ENCODE measurements at places on chromosomes 12 and 14.

DNA sequence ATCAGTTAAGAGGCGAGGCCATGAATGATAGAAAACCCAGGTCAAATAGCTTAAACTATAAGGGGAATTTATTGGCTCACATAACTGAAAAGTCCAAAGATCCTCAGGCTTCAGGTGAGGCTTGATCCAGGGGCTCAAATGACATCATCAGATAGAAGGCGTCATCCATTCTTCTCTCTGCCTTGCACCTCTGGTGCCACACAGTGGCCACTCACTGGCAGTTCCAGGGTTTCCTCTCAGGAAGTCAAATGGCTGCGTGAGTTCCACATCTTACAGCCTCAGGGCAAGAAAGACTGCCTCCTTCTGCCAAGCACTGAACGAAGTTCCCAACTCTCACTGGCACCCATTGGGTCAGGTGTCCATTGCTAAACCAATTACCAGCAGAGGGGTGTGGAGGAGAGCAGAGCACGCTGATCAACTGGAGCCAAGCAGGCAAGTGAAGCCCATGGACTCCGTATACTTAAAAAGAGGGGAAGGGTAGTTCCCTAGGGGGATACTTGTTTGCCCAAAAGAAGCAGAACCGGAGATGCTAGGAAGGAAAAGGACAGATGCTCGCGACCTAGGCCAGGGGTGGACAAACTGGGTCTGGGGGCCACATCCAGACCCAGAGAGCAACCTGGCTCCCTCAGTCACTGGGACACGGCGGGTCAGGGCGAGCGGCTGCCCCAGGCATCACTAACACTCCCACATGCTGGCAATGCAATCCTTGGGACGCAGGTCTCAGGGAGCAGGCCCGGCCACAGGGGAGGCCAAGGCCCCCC is 69.3 kb downstream of the SERPINA3 start:
- no peak for DNase-seq

DNA sequence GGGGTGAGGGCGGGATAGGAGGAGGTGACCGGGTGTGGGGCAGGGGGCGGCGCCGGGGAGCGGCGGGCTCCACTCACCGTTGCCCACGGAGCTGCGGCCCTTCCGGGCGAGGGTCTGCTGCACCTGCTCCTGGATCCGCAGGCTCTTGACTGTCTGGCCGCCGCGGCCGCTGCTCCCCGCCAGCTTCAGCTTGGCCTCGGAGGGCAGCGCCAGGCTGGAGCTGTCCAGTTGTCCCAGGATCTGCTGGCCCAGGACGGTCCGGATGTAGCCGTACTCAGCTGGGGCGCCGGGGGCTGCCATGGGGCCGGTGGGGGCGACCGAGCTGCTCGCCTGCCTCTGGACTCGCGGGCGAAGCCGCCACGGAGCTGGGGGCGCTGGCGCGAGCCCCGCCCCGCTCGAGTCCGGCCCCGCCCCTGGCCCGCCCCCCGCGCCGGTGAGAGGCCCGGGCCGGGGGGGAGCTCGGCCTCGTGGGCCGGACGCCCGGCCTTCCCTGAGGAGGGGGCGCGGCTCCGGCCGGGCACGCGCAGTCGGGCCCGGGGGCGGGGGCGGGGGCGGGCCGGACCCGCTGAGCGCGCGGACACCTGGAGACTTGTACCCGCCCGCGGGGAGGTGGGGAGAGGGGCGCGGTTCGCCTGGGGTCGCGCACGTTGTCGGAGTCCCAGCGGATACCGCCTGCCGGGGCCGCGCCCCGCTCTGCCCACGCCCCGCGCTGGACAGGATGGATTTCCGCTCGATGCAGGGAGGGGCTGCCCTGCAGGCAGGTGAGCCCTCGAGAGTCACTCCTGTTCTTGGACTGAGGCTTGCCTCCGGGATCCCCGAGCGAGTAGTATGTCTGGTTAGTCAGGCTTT is at the start of gene PKP2:
TSS of gene PKP2 (minus strand) at position 346 of the 849 bp plus-strand sequence. CDS start at position 300, 46 bp downstream.
- no peak for DNase-seq

DNA sequence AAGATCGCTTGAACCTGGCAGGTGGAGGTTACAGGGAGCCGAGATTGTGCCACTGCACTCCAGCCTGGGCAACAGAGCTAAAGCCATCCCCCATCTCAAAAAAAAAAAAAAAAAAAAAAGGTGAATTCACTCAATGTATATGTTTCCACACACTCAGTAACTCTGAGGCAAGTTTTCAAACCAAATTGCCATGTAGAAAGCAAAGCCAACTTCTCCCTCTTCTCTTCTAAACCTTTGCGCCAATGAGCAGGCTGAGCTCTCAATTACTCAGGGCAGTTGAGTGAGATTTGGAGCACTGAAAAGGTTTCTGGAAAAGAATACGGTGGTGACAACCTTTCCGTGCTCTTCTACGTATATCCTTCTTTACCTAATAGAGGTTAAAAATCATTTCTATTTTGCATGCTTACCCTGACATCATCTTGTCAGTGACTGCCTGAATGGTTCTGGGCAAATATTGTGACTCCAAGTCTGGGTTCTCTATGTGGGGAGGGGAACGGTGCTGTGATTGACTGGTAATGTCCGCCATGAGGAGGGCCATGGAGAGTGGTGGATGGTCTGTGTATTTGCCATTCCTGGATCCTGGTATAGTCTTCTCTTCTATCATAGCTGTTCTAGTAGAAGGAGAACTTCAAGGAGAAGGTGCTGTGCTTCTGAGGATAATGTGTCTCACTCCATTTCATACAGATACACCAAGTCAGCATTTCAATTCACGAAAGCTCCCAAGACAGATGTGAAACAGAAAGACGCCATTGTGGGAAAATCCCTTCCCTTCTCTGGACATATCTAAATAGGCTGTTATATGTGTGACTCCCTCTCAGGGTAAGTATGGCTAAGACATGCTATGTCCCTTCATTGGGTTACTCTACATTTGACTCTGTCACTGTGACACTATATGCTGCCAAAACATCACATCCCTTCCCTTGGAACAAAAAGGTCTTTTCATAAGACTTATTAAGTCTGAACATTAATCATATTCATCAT is 46.2 kb upstream of the MED13L start:
- no peak for DNase-seq

DNA sequence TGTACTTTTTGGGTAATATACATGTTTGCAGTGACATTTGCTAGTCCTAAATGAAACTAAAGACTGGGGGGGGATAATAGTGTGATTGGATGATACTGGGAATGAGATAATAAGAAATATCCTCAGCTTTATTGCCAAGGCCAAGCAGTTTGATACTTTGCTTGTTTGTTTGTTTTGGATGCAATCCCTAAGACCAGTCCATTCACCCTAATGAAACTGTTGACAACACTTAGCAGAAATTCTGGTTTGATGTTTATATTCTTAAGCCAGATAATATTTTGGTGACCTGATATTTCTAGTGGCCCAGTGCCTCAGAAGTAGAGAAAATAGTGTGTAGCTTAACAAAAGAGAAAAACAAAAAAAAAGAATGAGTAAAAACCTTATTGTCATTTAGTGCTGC is 1.8 kb downstream of the PHC1 start:
- DNase-seq, result no peak

DNA sequence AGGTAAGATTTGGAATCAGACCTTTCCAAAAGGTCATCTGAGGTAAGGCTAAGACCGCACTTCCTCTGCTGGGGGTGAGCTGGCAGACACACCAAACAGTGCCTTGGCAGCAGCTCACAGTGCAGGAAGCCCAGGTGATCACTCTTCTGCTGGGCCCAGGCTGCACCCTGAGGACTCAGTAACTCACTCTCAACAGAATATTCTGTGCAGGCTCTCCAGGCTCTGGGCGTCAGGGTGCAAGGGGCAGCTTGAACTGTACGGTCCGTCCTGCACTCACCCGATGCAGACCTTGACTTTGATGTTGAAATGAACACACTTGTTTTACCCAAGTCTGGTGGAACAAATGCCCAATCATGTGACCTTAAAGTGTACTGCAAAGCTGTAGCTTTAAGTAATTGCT is 6.0 kb downstream of the ALKBH2 start:
- DNase-seq, result no peak

DNA sequence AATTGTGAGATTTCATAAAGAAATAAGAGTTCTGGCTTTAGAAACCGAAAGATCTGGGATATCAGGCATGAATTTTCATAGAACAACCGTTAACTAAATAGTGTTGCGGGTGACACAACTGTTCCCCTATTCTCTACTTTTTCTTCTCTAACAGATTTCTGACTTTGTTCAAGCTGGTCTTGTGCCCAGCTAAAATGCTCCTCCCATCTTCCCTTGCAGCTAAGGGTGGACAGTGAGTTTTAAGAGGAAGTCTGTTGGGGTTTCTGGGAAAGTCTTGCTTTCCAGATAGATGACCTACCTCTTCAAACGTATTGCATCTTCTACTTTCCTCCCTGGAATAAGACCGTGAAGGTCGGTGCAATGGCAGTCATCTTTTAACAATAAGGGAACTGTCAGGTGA is 18.7 kb downstream of the CCDC63 start:
- no peak for DNase-seq

DNA sequence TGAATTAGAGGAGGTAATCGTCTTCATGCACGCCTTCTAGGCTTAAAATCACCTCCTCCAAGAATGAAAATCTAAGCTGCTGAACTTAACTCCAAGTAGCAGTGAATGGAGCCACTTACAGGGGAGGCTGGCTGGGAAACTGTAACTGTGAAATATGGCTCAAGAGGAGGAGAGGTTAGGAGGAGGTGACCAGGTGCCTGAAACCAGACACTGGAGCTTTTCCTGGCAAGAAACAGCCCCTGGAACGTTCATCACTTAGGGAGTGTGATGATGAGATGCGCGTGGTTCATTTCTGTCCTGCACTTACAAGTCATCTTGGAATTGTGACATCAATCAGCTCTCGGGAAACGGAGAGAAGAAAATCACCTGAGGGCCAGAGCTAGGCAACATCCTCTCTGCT is 62.3 kb upstream of the TMEM132C start:
- no peak for DNase-seq

DNA sequence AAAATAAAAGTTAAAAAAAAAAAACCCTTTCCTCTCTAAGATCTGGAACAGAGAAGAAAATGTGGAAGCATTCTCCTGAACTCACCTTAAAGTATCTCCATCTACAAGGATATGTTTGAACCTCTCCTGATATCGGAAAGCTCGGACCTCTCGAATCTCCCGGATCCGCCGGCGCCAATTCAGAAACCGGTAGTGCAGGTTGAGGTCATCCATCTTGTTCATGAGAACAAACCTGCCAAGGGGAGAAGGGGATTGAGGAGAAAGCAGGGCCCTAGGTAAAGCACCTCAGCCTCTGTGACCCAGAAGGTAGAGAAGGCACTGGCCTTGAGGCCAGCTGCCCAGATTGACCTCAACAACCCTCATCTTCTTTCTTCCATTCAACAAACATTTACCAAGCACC is 2.2 kb downstream of the SPRYD3 start:
- no peak for DNase-seq

GRCh38 chr12:1277905-1278304 is 286.9 kb downstream of the ERC1 start:
- no peak for DNase-seq

GRCh38 chr14:26611259-26611658 is 13.4 kb upstream of the NOVA1 start:
- no peak for DNase-seq

DNA sequence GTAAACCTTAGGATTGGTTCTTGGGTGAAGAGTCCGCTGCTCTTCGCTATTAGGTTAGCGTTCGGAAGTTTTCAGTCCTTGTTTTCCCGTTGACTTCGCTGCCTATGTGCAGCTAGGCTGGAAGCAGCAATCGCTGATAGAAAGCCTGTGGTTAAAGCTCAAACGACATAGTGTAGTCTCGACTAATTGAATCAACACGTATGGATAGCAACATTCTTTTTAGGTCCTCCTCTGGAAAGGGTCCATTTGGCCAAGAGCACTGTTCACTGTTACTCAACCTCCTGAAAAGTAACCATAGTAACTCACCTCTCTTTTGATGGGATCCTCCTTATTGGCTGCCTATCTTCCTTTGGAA is 355.5 kb downstream of the SNAPC1 start:
- no peak for DNase-seq

DNA sequence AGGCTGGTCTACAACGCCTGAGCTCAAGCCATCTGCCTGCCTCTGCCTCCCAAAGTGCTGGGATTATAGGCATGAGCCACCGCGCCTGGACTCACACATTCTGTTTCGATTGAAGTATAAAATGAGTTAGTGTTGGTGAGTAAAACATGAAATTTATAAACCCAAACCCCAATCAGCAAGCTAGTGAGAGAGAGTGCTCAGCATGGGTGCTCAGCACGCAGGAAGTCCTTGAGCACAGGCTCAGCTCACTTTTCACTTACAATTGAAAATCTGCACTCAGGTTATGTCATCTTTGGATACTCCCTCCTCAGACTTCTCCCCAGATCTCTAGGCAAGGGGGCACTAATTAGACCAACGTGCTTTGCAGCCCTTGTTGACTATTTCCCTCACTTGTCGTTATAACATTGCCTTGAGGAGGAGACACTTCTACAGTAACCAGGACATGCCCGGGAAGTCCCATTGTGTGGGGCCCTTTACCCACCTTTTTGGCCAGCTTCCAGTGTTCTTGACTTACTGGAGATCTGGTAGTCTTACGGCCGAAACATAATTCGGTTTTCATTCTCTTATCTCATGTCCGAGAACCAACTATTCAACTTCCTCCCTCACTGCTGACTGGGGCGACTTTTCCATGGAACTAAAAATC is 68.5 kb upstream of the AMN1 start:
- no peak for DNase-seq

GRCh38 chr14:95763875-95764274 is 50.0 kb upstream of the TCL1A start:
- no peak for DNase-seq

DNA sequence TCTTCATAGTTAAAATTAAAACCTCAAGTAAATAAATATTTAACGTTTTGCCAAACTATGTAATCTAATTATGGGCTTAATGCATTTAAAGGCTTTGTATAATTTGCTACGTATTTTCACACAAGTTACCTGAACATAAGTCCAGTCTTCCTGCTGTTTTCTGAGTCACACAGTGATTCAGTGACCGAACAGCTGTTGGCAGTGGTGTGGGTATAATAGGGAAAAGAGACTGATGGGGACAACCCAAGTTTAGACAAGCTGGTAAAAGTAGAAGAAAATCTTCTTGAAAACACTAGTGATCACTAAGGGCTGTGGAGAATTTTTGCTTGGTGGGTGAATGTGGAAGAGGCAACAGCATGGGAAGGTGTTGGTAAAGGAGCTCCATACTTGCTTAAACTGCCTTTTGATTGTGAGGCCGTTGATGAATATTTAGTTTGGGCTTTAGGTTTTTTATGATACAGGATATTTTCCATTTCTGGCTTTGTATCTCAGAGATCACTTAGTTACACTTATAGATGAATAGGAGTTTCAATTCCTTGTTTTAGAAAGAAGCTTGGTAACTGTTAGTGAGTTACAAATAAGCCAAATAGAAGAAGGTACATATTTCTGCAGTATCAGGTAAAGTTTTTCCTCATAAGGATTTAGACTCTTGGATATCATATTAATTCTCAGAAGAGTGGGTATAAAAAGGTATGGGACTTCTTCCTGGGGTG is 23.9 kb downstream of the LRRK2 start:
- no peak for DNase-seq

DNA sequence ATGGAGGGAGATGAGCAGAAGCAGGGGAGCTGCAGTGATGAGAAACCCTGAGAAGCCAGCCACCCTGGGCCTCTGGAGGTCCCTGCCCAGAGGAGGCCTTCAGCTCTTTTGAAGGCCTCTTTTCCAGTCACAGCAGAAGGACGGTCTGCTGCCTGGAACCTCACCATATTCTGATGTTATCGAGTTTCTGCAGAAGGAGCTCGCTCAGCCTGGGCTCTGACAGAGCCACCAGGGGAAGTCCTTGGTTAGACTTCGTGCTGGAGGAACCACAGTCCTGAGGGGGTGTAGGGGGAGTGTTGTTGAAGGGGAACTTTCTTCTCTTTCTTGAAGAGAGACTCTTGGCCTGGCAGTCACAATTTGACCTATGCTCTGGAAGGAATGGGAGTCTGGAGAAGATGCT is 25.1 kb upstream of the BATF start:
- DNase-seq, result no peak
